ENCODE measurements at places on chromosomes 4 and X. TPM values are rescaled to one million over a fixed set of nuclear protein-coding genes. Genes with fewer than 3 reads are reported as not detected.

The TLR3 gene
- total RNA-seq: 13.8 TPM

The AKAP14 gene
- not detected for total RNA-seq

The TRMT44 gene
- total RNA-seq: 14.2 TPM

The FGF16 gene
- 0.38 TPM for total RNA-seq

The BEX5 gene
- 3.0 TPM for total RNA-seq

The GABRG1 gene
- 0.05 TPM for total RNA-seq

The FIP1L1 gene
- total RNA-seq: 38.2 TPM

The CXCL1 gene
- total RNA-seq: 0.74 TPM

The SOD3 gene
- 289 TPM for total RNA-seq

The PLRG1 gene
- total RNA-seq: 66.8 TPM

The NSDHL gene
- total RNA-seq: 9.4 TPM

The CFAP299 gene
- total RNA-seq: not detected

The NR3C2 gene
- total RNA-seq: 10.0 TPM

The DEFB131A gene
- not detected for total RNA-seq

The NSG1 gene
- 0.57 TPM for total RNA-seq

The FAM149A gene
- total RNA-seq: 10.1 TPM

The FGF2 gene
- 27.5 TPM for total RNA-seq

The CSN1S1 gene
- total RNA-seq: not detected

The MAGEA4 gene
- not detected for total RNA-seq

GRCh38 chr4:46123913-46124755 is at the start of gene GABRG1:
Gene GABRG1 (minus strand): TSS chr4:46124054. CDS start chr4:46123913, 141 bp downstream.
- peak; percentile 44 for DNase-seq

GRCh38 chr4:90958256-90958895 is 831.2 kb downstream of the CCSER1 start:
- no peak for DNase-seq

- DNase-seq: no peak
These were observed 3.8 kb downstream of the SLITRK2 start for GRCh38 chrX:145821291-145821897.

DNA sequence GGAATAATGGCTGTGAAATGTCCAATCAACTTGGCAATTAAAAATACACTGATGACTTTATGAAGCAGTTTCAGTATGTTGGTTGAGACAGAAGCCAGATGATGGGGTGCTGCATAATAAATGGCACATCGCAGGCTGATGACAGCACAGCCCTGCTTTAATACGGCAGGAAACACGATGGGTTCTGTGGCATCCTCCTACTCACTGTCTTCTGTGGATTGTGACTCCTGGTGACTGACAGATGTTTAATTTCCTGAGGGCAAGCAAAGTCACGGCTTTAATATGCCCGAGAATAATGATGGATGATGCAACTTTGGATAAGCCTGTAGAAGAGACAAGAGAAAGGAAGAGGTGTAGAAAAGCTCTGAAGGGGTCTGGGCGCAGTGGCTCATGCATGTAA is 295.4 kb downstream of the TRIML1 start:
- DNase-seq: no peak

- DNase-seq: peak; percentile 83
These were observed 127.2 kb downstream of the ARHGEF9 start for GRCh38 chrX:63657821-63658220.

GRCh38 chrX:130726661-130727060 is 176.3 kb downstream of the ENOX2 start:
- no peak for DNase-seq

DNA sequence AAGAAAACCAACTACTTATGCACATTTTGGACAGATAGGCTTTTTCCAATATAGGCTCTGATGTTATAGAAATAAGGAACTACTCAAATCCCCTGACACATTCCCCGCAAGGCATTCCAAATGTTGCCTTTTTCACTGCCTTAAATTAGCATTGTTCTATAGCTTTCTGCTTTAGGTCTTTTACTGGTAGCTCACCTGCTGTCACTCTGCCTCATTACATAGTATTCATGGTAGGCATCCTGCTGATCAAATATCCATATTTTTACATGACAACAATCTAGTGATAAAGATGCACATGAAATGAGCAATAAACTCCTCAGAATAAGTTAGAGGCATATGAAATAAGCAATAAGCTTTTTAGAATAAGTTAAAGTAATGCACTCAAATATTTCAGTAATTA is 542.7 kb downstream of the FAM133A start:
- DNase-seq: no peak

GRCh38 chr4:62399242-62399641 is 1199.1 kb downstream of the ADGRL3 start:
- DNase-seq: no peak

GRCh38 chr4:83974111-83974780 is 438.3 kb downstream of the GPAT3 start:
- no peak for DNase-seq

- DNase-seq: no peak
These were observed 314.7 kb downstream of the CHIC1 start for GRCh38 chrX:73877687-73878086.

DNA sequence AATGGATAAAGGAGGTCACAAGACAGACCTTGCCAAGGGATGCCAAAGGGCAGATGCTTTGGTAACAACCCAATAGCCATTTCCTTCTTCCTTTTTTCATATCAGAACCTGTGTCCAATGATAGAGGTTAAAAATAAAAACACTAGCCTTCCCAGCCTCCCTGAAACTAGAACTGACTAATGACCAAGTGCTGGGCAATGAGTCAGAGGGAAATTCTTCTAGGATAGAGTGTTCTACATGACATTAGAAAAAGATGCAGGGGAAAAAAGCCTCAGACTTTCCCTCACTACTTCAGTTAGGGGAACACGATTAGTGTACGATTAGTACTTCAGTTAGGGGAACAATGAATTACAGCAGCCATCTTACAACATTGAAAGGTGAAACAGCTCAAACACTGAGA is 29.3 kb upstream of the FAM47C start:
- no peak for DNase-seq

DNA sequence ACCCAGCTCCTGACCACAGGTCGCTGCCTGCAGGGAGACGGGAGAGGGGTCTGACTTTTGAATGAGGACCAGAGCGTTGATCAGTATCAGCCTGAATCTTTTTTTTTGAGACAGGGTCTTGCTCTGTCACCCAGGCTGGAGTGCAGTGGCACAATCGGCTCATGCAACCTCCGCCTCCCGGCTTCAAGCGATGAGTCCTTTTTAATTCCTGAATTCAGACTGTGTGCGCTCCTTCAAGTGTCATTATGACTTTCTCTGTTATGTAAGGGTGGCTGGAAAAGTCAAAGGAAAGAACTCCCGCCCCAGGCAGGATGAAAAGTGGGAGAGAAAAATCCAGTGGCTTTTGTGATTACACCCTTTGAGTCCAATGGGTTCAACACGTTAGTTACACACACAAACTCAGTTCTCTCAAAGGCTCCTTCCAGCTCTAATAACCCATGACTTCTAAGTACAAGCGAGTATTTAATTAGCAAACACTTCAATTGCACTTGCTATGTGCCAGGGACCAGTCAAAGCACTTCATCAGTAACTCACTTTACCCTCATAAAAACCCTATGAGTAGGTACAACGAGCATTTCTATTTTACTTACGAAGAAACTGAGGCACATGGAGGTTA is 44.4 kb downstream of the PDHA1 start:
- no peak for DNase-seq

GRCh38 chr4:22021106-22021505 is 72.5 kb upstream of the KCNIP4 start:
- DNase-seq: no peak

DNA sequence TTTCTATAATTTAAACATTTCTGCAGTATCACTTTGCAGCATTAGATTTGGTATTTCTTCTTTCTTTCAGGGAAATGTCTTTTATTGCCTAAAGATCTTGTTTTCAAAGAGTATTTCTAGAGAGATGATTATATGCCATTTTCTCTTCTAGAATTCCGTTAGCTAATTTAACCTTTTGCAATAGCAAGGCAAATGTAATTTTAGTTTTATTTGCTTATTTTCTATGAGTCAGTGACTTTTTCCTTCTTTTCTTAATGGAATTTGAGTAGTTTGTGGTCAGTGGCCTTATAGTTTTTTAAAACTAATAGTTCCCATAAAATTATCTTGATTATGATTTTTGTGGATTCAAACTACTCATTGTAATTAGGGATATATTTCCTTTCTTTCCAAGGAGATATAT is 72.2 kb downstream of the CCKAR start:
- no peak for DNase-seq

DNA sequence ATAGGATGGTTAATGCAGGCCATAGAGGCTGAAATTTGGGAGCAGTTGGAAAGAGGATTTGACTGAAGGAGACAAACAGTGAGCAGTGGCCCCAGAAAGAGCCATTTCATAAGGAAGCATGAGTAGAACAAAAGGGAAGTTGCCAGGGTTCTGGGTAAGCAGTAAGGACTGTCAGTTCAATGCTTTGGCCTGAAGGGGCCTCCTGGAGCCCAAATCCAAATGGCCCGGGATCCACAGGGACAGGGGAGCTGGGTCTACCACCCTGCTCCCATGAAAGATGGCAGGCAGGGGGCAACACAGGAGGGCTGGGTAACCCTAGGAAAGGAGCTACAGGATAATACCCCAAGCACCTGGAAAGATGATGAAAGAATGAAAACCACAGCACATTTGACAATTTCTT is 4.1 kb upstream of the INTS6L start:
- DNase-seq: no peak

GRCh38 chr4:89247951-89248350 is 59.6 kb downstream of the GPRIN3 start:
- DNase-seq: no peak

- no peak for DNase-seq
These were observed 130.1 kb downstream of the PDE5A start for GRCh38 chr4:119498527-119498926.

GRCh38 chr4:110032603-110033002 is 119.9 kb downstream of the EGF start:
- DNase-seq: no peak

- no peak for DNase-seq
These were observed 1603.9 kb downstream of the ADGRL3 start for GRCh38 chr4:62804075-62804474.

- no peak for DNase-seq
These were observed 121.3 kb downstream of the GPR143 start for GRCh38 chrX:9644335-9644734.

- DNase-seq: no peak
These were observed 57.2 kb downstream of the STBD1 start for GRCh38 chr4:76363556-76364290.

DNA sequence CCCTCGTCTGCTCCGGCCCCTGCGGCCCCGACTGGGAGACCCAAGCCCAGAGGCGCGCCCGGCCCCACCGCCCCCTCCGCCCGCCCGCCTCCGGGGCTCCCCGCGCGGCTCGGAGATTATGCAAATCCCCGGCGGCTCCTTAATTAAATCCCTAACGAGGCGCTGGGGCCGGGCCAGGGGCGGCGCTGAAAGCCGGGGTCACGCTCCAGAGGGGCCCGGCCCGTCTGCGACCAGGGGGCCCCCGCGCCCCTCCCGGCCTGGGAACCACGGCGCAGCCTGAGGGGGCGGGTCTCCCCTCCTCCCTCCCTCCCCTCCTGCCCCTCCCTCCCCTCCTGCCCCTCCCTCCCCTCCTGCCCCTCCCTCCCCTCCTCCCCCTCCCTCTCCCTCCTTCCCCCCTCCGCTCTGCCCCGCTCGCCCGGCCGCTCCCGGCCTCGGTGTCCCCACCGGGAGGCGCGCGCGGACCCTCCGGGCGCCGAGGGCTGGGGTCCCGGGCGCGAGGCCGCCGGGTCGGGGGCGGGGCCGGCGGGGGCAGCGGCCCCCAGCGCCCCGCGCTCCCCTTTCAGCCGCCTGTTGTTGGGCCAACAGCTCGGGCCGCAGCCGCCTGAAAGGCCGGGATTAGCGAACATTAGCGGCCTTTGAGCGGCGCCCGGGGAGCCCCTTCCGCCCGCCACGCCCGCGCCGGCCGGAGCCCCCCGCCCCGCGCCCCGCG is 25.9 kb upstream of the FGFR3 start:
- no peak for DNase-seq

DNA sequence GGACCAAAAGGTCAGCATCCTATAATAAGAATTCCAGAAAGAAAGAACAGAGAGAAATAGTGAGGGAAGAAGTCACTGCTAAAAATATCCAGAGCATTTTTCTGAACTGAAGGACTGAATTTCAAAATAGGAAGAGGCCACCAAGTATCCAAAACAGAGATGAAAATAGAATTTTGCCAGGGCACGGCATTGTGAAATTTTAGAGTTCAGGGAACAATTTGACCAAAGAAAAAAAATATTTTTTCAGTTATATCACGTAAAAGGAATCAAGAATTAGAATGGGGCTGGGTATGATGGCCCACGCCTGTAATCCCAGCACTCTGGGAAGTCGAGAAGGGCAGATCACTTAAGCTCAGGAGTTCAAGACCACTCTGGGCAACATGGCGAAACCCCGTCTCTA is 65.4 kb downstream of the FGFBP1 start:
- no peak for DNase-seq

DNA sequence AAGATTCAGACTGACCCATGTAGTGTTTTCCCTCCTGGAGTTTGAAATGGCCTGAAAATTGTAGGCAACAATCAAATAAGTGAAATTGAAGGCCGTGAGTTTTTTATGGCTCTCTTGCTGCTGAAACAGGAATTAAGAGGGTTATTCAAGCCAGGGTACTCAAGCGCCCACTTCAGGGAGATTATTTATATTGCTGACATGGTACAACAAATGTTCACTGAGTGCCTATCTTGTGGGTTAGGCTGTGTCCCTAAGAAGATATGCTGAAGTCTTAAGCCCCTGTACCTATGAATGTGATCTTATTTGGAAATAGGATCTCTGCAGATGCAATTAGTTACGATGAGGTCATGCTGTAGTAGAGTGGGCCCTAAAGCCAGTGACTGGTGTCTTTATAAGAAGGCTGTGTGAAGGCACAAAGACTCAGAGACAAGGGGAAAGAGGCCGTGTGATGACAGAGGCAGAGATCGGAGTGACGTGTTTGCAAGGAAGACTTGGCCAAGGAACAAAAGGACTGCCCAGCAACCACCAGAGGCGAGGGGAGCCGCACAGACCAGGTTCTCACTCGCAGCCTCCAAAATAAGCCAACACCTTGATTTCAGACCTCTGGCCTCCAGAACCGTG is 72.9 kb downstream of the MED28 start:
- no peak for DNase-seq

- peak; percentile 85 for DNase-seq
These were observed at the start of gene TMLHE for GRCh38 chrX:155612312-155613224. Gene TMLHE (minus strand): TSS chrX:155612952. CDS start chrX:155545276, 67,676 bp downstream.

DNA sequence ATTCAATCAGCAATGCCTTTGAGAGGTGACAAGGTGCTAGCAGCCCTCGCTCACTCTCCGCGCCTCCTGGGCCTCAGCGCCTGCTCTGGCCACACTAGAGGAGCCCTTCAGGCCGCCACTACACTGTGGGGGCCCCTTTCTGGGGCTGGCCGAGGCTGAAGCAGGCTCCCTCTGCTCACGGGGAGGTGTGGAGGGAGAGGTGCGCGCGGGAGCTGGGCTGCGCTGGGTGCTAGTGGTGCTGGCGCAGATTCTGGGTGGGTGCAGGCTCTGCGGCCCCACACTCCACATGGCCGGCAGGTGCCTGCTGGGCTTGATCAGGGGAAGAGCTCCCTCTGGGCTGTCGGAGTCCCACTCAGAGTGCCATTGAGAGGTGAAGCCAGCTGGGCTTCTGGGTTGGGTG is 351.0 kb downstream of the GASK1B start:
- peak; percentile 58 for DNase-seq

GRCh38 chrX:103793545-103793940 is 16.9 kb downstream of the PLP1 start:
- DNase-seq: no peak

- DNase-seq: no peak
These were observed 90.4 kb upstream of the NDP start for GRCh38 chrX:44063606-44064005.
